ENCODE measurements at places on chromosomes 7 and 10.

- DNase-seq, result no peak
Measured at GRCh38 chr10:82575318-82575717, 700.3 kb downstream of the NRG3 start.

- DNase-seq, result no peak
Measured at GRCh38 chr10:96642973-96643372, 56.2 kb upstream of the TM9SF3 start.

GRCh38 chr7:44471436-44471835 is 19.0 kb downstream of the NUDCD3 start:
- DNase-seq, result no peak

DNA sequence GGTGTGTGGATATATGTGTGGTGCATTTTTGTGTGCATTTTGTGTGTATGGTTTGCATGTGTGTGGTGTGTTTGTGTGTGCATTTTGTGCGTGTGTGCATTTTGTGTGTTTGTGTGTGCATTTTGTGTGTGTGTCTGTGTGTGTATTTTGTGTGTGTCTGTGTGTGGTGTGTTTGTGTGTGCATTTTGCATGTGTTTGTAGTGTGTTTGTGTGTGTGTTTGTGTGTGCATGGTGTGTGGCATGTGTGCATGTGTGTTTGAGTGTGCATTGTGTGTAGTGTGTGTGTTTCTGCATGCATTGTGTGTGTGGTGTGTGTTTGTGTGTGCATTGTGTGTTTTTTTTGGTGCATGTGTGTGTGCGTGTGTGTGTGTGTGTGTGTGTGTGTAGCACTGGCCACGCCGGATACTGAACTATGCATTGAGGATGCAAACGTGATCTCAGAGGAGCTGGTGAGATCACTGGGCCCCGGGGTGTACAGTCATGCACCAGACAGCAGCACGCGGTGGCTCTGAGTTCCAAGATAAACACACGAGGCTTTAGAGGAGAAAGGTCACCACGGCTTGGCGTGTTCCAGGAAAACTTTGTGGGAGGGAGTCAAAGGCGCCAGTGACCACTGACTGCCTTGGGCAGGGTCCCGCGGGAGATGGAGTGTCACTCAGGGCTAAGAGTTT is 106.6 kb upstream of the SHH start:
- no peak for DNase-seq

DNA sequence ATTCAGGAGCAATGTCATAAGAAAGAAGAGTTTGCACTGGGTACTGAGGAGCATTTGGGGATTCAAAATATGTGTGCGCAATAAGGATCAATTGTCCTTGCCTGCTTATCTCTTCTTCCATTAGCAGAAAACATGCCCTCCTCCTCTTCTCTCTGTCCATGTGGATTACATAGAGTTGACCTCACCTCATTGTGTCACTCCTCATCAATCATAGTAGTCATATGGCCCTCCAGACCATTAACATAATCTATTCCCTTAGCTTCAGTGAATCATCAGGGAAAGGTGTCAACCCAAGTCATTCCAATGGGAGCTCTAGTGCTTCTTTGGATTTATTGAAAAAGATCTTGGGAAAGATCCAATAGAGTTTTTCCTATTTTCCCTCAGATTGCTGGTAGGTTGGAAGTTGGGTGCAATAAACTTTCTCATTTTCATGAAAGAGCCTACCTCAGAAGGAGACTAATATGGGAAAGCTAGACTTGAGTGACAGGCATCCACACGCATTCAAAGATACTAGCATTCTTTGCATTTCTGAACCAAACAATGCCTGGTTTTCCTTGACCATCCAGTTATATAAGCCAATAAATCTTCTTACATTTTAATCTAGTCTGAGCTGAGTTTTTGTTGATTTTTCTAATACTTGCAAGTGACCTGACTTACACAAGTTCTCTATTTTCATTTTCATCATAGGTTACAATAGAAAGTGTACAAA is 71.5 kb upstream of the FAM13C start:
- no peak for DNase-seq

- no peak for DNase-seq
Measured at GRCh38 chr7:102916426-102916825, 3.6 kb downstream of the LRRC17 start.

DNA sequence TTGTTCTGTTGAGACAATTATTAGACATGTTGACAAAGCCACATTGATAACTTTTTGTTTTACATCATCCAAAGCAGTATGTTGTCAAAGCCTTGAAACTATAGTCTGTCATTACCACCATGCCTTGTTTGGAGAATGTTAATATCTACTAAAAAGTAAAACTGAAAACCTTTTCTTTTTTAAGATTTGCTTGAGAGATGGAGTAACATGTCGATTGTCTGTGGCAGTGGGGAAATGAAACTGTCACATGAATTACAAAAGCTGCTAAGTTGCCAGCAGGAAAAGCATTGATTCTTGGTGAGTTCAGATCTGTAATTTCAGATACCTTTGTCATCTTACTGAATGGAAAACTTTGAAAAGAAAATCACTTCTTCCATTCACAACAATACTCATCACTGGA is 69.1 kb downstream of the TFPI2 start:
- no peak for DNase-seq

- DNase-seq, result no peak
Measured at GRCh38 chr7:44059219-44060090, 5.9 kb downstream of the PGAM2 start.

- DNase-seq, result no peak
Measured at GRCh38 chr10:133141144-133141957, 18.7 kb upstream of the KNDC1 start.

- no peak for DNase-seq
Measured at GRCh38 chr7:29075606-29076005, 70.7 kb downstream of the CPVL start.

DNA sequence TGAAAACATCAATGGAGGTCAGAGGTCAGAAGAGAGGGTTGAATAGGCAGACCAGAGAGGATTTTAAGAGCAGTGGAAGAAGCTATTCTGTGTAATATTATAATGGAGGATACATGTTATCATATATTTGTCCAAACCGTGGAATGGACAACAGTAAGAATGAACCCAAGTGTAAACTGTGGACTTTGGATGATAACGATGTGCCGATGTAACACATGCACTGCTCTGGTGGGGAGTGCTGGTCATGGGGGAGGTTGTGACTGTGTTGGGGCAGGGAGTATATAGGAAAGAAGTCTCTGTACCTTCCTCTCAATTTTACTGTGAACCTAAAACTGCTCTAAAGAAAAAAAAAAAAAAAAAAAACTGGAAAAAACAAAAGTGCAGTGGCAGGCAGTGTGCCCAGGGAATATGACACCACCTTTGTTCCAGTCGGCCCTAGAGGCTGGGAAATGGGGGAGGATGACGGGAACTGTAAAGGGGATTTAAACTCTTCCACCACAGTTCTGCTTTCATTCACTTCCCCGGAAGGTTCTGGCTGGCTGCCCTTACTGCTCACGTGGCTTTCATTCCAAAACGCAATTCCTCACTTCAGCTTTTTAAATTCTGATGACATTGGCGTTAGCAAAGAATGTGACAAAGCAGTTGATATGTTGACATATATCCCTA is 113.7 kb upstream of the ANKRD1 start:
- DNase-seq, result no peak

- DNase-seq, result no peak
Measured at GRCh38 chr10:44755481-44755880, 155.7 kb upstream of the TMEM72 start.

DNA sequence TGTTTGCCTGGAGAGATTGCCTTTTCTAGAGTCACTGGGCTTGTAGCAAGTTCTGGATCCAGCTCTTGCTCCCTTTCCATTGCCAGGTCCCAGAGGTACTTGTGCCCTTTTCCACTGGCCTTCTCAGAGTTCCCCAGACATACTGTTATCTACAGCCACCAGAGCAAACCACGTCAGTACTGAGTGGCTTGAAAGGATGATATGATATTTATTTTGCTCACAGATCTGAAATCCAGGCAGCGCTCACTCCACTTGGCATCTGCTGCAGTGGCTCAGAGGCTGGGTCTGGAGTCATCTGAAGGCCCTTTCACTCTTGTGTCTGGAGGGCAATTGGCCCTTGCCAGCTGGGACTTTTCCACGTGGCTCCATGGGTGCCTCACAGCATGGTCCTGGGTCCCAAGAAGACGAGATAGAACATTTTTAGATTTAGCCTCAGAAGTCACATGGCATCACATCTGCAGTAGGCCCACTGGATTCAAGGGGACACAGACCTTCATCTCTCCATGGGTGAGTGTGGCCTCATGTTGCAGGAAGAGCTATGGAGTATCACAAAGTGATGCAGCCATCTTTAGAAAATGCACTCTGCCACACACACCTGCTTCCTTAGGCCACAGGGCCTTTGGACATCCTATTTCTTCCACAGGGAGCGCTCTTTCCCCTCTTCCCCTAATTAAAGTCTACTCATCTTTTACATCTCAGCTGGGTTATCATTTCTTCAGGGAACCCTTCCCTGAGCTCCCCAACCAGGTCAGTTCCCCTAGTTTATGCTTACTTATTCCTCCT is 22.9 kb upstream of the TCF7L2 start:
- no peak for DNase-seq

DNA sequence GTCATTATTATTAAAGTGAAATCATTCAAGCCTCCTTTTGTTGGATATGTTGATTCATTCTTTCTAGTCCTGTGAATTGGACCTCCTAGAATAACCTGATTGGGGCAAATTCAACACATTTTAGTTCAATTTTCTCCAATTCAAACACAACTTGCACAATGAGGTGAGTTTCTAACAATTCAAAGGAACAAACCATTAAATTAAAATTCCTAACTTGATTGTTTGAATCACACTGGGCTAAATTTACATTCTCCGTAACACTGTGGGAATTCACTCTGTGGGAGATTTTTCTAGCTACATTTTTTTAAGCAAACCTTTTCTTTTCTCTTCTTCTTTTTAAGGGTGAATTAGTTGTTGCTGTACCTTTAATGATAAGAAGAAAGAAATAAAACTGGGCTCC is 68.3 kb upstream of the CABCOCO1 start:
- DNase-seq, result no peak

DNA sequence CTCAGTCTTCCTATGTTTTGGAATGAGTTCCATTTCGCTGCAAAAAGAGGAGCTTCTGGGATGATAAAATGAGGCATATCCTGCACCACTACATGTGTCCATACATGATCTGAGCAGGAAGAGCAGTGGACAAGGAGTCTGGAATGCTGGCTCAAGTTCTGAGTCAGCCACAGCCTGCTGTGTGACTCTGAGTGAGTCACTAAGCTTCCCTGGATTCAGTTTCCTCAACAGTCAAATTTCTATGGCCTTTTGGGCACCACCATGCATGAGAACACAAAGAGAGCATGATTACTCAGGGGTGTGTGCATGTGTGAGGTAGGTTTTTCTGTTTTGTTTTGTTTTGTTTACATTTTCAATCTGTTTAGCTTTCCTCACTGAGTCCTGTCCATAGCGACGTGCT is 254.6 kb downstream of the ANKRD30A start:
- no peak for DNase-seq

DNA sequence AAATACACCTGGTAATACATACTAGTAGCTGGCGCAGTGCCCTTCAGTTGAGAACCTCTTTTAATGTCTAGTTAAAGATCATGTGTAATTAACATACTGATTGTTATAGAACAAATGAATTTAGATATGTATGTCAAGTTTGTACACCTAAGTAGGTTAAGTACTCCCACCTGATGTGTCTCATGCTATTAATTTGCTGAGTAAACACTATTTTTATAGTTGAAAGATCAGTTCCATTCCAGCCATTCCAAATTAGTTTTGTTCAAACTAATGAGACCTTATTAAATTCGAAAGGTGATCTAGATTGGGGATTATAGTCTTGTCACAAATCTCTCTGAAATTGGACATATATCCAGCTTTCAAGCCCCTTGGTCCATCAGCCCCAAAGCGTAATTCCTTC is 710.0 kb downstream of the LRMDA start:
- no peak for DNase-seq

- no peak for DNase-seq
Measured at GRCh38 chr10:110859973-110860376, 11.8 kb upstream of the PDCD4 start.

GRCh38 chr7:115533785-115534184 is 496.8 kb downstream of the TFEC start:
- DNase-seq, result no peak

GRCh38 chr10:78318305-78318704 is 284.6 kb downstream of the RPS24 start:
- no peak for DNase-seq

DNA sequence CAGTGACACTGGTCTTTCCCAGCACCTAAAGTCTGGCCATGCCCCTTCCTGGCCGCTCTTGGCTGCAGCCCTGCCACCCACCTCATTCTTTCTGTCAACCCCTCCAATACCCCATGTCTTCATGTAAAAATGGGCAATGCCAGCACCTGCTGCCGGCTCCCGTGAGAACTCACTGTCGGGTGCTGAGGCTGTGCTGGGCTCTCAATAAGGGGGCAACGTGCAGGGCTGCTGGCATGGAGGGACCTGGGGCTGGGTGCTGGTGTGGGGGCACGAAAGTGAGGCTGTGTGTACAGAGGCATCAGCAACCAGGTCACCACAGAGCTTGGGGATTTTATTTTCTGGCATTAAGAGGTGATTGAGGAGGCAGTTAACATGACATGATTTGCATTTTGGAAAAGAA is 65.3 kb downstream of the ALOX5 start:
- no peak for DNase-seq
